ENCODE measurements at places on chromosomes 6 and 20.

GRCh38 chr6:72133324-72133723 lies 247.0 kb downstream of the RIMS1 start:
- DNase-seq, result no peak

- DNase-seq, result no peak
These were observed 101.3 kb downstream of the SMOC2 start for GRCh38 chr6:168542301-168542700.

DNA sequence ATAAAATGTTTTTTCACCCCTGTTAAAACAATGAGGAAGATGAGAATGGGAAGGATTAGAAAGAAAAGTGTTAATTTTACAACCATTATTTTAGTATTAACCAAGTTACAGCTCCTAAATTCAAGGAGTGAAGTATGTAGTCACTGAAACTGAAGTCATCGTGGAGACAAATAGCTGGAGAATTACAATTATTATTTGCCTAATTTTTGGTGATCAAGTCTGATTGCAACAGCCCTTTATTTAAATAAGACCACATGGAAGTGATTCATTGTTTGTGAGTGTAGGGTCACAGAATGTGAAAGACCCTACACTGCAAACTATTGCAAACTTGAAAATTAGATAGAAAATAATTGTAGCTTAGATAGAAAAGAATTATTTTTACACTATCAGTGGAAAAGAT lies 292.4 kb downstream of the CENPW start:
- DNase-seq, result no peak

GRCh38 chr6:118864341-118865099 lies 29.4 kb upstream of the ASF1A start:
- no peak for DNase-seq

DNA sequence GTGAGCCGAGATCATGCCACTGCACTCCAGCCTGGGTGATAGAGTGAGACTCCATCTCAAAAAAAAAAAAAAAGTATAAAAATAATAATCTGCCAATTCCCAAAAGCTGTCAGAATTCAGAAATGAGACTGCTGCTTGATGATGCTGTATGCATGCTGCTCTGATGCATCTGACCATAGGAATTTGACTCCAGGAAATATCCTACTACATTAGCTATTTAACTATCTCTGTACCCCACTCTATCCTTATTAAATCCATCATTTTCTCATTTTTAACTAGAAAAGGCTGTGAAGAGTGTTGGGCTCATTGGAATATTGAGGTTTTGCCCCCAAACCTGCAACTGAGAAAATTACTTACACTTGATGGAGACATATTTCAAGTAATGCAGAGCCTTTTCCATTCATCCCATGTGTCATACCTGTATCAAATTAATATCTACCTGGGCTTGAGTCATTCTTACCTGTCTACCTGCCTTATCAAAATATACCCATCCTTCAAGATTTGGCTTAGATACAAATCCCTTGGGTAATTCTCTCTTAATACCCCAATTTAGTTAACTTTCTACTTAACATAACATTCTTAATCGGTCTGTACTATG lies 135.2 kb upstream of the PREP start:
- no peak for DNase-seq

DNA sequence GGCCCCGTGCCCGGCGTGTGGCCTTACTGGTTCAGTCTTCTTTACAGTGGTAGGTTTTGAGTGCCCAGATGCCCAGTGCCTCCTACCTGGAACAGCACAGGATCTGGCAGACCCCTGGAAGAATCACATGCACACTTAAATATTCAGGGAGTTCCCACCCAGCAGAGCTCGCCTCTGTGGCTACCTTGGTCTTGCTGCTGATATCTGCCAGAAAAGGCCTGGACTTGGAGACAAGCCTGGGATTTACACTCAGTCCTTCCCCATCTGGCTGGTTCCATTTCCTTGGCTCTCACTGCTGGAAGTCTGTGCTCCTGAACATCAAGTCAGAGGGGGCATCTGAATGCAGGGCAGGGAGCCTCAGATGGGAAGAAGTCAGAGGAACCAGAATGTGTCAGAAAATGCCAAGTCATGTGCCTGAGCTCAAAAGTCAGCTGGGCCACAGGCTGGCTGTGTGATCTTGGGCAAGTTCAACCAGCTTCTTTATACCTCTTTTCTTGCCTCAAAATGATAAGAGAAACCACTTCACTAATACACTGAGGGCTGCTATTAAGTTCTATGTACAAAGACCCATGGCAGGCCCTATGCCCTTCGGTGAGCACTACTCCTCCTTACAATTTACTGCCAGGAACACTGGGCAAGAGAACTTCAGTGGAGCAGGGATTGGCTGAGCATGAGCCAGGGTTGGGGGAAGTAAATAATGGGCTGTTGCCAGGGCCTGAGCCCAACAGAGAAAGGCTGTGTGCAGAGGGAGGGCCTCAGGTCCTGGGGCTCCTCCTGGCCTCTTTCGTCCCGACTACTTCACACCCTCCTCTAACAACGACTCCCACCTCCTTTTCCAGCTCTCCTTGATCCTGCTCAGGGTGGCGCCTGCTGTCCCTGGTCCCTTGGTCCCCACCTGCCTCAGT lies 158.1 kb upstream of the PROKR2 start:
- no peak for DNase-seq

DNA sequence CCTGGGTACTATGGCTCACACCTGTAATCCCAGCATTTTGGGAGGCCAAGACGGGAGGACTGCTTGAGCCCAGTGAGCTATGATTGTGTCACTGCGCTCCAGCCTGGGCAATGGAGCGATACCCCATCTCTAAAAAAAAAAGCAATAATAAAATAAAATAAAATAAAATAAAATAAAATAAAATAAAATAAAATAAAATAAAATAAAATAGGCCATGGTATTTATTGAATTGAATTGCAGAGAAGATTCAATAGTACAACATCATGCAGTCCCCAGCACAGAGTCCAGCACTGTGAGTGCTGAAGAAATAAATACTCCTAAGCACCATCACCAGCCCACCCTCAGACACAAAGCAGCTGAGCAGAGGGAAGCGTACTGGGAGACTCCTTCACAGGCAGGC lies 144.7 kb downstream of the RALGAPA2 start:
- DNase-seq, result no peak

DNA sequence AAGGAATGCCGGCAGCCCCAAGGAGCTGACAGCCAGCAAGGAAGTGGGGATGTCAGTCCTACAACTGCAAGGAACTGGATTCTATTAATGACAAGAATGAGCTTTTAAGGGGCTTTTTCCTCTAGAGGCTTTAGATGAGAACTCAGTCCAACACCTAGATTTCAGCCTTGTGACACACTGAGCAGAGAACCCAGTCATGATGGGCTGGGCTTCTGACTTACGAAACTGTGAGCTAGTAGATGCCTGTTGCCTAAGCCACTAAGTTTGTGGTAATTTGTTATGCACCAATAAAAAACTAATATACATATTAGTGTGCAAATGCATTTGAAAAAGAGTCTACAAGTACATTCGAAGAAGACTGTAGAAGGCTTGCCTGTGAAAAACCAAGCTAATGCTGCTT lies 263.3 kb downstream of the SOX4 start:
- no peak for DNase-seq

DNA sequence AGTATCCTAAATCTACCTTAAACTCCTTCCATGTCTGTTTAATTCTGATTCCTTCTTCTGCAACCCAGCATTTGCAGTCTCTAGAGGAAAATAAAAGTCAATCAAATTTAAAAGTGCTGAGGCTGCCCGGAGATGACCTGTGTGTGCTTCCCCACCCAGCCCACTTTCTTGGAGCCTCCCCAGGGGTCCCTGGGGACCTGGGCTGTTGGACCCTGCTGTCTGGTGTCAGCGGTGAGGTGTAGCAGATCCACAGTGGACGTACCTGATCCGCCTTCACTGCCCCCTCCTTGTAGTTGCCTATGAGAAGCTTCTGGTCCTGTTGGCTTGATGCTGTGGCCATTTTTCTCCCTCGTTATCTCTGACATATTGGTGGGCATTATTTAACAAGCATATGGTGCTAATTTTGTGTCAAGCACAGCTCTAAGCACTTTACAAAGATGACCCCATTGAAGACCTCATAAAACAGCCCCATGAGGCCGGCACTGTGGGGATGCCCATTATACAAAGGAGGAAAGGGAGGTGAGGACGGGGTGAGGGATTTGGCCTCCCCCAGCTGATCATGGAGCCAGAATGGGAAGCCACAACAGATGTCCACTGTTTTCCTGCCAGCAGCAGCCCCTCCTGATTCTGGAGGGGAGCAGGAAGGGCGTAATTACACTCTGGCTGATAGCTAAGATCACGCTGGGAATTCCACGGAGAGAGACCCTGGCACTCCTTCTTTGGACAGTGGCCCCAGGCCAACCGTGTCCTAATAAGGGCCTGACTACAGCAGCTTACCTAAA lies 628.2 kb downstream of the CDH26 start:
- no peak for DNase-seq

DNA sequence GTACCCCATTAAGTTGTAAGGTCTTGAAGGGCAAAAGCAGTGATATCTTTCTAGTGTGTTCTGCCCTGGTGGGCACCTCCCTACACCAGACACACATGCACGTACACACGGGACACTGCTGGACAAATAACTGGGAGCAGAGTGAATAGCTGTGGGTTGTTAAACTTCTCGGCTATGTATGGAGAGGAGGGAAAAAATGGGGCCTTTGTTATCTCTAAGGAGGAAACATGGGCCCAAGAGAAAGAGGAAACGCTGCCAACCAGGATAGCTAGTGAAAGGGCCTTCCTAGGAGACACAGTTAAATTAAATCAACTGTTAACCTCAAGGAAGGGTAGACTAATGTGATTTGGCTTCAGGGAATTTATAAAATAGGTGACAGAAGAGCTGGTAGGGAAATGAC lies 169.7 kb downstream of the MYLK4 start:
- DNase-seq, result no peak

All from BJ (cell line).